Natural killer cell (primary cell): ENCODE measurements at places on chromosomes 2 and 18.

DNA sequence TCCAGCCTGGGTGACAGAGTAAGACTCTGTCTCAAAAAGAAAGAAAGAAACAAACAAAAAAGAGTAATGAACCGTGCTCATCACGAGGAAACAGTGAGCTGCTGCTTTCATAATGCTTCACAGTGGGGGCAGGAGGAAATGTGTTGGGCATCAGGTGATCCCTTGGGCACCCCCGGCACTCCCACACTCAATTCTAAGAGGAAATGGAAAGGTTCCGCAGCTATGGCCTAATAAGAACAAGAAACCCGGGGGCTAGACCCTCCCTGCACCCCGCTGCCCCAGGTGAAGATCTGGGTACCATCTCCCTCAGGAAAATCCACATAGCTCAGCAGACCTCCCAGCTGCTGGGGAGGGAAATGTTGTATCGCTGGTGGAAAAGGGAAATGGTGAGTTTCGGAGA, 118.9 kb downstream of the LPIN1 start:
- DNase-seq: no peak

- DNase-seq: no peak
These were observed 142.7 kb upstream of the FOSL2 start for GRCh38 chr2:28250006-28250405.

DNA sequence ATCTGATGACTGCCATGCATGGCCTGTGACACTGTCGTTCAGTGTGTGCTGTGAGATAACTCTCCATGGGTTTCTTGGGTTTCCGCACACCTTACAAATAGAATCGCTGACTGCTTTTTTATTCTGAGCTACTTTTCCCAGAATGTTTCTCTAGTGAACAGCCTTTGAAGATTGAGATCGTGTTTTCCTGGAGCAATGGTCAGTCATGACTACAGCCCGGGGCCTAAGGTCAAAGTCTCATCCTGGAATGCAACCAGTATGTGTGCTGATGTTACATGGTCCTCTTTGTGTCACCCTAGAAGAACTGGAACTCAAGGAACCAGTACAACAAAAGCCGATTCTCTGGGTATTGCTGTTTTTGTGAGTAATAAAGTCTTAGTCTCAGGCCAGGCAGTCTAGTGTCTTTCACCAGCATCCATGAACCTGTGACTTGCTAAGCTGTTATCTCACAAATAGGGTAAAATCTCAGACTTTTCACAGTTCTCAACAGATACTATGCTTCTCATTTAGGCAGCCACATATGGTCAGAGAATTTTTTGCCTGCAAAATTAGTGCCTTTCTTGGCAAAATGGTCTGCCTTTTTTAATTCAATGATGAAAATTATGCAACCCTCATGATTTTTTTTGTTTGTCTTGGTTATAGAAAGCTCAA, 124.9 kb upstream of the PIEZO2 start:
- DNase-seq: no peak

GRCh38 chr2:151771599-151772358, 37.5 kb upstream of the NEB start:
- DNase-seq: no peak

- DNase-seq: no peak
These were observed 44.9 kb downstream of the HPCAL1 start for GRCh38 chr2:10347562-10347948.

DNA sequence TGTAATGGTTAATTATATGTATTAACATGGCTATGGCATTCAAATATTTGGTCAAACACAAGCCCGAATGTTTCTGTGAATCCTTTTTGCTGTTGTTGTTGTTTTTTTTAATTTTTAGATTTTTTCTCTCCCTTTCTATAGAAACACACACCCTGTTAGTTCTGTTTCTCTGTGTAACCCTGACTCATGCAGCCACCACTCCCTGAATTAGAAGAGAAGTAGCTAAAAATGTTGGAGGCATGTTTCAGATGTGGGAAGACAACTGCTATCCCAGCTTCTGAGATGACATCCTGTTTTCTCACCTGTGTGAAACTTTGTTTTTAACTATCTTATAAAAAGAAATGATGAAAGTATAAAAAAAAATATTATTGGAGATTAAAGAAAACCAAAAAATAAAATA, 219.6 kb upstream of the RGPD4 start:
- no peak for DNase-seq

DNA sequence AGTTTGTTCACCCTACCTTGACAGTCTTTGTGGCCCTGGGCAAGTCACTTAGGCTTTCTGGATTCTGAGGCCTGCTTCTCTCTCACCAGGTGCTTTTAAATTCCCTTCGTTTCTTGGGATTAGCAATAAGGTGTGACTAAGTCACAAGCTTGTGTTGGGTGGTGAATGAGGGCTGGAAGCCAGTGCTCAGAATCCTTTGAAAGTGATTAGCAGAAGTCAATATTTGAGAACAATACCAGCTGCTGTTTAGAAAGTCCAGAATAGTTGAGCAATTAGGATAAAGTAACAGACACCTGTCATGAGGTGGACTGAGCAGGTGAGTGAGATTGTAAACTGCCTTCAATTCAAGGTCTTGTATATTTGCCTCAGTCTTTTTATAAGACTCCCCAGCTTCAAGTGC, 19.3 kb upstream of the MGAT5 start:
- no peak for DNase-seq

- DNase-seq: no peak
These were observed 701.9 kb upstream of the RAB6C start for GRCh38 chr2:129277585-129277981.

DNA sequence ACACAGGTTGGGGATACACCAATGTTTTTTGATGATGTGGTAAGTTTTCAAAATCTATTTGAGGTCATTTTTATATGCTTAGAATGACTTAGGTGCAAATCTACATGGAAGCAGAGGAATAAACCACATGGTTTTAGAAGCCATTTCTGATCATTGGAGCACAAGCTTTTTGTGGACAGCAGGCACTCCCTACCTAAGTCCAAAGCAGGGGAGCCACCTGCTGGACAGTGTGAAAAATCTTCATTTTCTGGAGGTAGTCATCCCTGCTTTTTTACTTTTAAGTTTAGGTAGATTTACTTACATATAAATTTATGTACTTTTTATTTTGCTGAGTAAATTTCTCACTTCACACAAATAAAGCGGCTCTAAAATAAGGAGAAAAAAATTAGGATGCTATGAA, 323.2 kb downstream of the PLCL1 start:
- DNase-seq: no peak

DNA sequence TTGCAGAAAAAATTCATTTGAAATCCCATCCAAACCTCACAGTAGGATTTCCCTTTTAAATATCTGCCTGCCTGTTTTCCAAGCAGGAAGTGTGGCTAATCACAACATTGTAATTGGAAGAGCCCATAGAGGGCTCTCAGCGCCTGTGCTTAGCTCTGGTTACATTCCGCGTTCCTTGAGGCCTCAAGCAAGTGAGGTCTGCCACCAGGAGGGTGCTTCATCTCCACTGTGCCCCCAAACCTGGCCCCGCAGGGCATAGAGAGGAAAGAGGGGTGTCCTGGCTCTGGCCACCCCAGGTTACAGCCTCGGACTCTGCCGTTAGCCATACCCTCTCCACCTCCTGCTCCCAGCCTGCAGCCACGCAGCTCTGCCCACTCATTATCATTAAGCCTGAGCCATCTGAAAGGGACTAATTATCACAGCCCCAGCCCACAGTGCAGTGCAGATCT, 214.8 kb downstream of the SP3 start:
- DNase-seq: no peak

GRCh38 chr2:70708376-70709199, 59.4 kb downstream of the ADD2 start:
- no peak for DNase-seq

DNA sequence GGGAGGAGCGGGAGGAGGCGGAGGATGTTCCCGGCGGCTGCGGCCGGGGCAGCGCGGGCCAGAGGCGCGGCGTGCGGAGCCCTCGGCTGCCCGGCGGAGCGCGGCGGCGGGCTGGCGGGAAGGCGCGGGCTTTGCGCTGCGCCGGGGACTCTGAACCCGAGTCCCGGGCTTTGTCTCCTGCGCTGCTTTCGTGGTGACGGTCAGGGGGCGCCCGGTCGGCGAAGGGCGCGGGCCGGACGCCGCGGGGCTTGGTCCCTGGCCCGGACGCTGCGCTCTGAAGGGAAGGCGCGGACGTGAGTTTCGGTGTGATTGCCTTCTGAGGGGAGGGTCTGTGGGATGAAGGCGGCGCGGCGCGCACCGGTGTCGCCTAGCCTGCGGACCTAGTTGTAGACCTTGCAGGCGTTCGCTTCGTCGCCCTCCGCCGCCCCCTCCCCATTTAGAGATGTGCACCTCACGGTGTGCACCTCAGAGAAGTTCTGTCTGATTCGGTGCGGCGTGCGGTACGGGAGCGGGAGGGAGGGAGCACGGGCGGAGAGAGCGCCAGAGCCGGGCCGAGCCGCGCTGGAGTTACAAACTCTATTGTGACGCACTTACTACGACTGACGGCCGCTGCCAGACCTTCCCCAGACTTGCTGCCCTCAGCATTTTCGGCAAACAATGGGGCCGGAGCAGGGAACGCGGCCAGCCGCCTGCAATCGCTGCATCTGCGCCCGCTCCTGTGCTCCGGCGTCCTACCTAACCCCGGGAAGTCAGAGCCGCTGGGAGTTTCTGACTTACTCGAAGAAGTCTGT, 2.1 kb downstream of the BCL2L11 start:
- peak; percentile 57 for DNase-seq

GRCh38 chr2:98708396-98709186, 22.3 kb downstream of the MGAT4A start:
- DNase-seq: no peak

DNA sequence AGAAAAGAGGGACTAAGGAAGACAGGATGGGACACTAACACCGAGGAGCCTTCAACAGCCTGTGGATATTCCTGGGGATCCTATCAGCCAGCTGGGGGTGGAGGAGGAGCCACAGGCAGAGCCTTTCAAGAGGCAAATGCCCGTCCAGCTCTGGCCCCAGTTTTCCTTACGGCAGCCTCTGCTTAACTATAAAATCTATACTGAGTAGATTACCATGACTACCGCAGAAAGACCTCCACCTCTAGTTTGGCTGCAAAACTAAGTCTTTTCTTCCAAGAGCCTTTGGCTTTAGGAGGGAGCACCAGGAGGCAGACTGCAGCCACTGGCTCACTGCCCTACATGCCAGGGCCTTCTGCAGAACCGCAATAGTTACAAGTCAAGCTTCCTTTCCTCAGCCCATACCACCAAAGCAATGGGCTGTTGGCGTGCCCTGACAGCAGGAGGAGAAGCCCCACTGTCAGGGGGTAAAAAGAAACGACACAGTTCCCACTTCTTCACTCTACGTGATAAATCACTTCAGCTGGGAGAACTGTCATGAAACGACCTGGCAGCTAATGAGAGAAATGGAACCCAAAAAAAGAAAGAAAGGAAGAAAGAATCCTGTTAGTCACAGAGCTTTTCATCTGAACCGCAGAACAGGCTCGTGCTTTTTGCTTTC, 25.1 kb upstream of the CREB1 start:
- no peak for DNase-seq

- DNase-seq: no peak
These were observed 34.4 kb upstream of the KLF7 start for GRCh38 chr2:207200136-207200535.

GRCh38 chr2:176172007-176172894, 15.1 kb downstream of the HOXD3 start:
- no peak for DNase-seq

GRCh38 chr2:141331127-141331526, 799.7 kb downstream of the LRP1B start:
- no peak for DNase-seq

GRCh38 chr2:135997380-135997779, 12.0 kb upstream of the DARS1 start:
- DNase-seq: no peak

DNA sequence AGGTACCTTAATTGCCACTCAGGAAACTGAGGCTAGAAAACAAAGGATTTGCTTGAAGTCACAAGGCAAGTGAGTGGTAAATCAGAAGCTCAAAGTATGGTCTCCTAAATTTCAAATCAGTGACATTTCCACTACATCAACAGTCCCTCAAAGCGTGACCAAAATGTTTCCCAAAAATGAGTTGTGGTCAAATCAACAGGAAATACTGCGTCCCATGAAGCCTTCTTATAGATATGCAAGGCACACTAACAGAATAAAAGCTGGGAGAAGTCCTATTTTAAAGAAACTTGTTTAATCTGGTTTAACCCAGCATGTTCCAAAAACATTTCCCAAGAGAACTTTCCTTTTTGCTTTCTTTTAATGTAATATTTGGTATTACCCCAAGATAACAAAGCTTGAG, 249.4 kb downstream of the EXOC6B start:
- no peak for DNase-seq

GRCh38 chr2:199833525-199833924, 17.5 kb downstream of the FTCDNL1 start:
- DNase-seq: no peak

- DNase-seq: no peak
These were observed 234.4 kb downstream of the LPIN1 start for GRCh38 chr2:11980809-11981208.

GRCh38 chr2:138210487-138210886, 246.2 kb downstream of the HNMT start:
- no peak for DNase-seq

DNA sequence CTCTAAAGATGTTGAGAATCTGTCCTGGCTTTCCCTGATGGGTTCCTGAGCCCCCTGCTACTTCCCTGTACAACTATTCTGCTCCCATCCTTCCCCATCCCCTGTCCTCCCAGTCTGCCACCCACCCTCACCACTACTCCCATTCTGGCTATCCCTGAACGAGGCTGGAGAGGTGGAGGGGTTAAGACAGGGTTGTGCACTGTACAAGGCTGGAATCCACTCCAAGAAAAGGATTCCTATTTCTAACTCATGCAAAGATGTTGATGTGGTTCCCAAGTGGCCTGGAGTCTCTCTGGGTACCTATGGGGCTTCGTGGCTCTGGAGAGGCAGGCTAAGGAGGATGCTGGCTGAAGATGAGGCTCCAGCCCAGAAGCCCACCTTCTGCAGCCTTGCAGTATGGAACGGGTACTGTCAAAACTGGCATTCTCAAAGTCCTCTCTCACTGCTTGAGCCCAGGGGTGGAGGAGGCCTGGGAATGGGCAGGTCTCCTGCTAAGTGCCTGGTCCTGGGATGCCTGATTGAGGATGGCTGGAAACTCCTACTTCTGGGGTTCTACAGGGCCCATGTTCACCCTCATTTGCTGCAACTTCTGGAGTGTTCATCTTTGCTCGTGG, 1.3 kb upstream of the FEV start:
- DNase-seq: no peak

DNA sequence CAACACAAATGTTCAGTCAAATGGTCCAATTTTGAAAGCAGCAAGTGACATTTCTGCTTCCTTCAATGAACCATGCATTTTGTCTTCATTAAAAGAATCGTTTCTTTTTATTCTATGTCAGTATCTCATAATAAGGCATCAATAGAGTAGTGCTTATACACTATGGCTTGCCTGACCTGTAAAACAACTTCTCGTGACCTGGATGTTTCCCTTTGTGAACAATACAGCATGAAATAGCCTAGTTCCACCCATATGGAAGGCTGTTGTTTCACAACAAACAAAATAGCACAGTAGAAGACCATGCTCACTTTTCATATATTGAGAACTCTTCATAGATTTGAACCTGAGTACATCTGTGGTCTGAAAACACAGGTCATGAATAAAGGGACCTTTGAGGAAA, 104.3 kb upstream of the PIK3C3 start:
- DNase-seq: no peak
